ENCODE measurements at places on chromosomes 12 and 14. TPM values are rescaled to one million over a fixed set of nuclear protein-coding genes. Genes with fewer than 3 reads are reported as not detected.

- no peak for DNase-seq
Measured at GRCh38 chr12:3199551-3200031, 122.4 kb downstream of the TSPAN9 start.

DNA sequence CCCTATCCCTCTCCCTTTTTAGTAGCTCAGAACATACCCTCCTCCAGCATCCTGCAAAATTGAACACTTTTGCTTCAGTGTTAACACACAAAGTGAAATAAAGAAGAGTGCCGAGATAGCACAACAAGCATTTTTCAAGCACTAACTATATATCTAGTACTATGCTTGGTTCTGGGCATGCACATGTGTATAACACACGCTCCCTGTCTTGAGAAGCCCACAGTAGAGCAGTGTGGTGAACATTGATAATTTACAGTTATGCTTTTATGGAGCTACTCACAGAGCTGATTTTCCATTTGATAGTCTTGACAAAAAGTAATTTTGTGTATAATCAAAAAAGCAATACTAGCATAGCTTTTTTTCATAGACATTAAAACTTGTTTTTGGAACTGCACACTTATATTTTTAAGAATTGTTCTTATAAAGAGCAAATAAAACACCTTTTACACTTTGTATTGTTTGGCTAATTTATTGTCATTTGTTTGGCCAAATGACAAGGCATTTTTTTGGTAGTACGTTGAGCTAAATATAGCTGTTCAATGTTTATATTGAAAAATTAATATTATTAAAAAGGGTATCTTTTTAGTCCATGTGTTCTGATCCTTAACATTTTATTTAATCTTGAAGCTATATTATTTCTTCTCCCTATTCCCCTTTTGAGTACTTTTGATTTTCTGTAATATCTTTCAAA is 39.7 kb downstream of the LEMD3 start:
- no peak for DNase-seq

GRCh38 chr12:78359520-78359919 is 505.1 kb upstream of the SYT1 start:
- no peak for DNase-seq

DNA sequence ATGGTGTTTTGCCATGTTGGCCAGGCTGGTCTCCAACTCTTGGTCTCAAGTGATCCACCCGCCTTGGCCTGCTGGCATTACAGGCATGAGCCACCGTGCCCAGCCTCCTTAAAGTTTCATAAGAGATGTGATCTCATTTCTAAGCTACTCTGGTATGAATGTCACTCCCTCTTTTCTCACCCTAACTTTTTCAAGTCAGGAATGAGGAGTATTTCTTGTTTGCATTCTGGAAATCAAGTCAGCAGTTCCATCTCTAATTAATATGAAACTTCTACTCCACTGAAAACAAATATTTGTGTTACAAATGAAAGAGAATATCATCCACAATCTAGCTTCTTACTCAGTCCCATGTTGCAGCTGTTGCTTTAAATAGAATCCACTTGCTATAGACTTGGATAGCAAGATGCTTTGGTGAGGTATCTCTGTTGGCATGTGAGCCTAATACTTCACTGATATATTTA is 61.3 kb downstream of the ARF6 start:
- DNase-seq = no peak

C3AR1 gene
- total RNA-seq = 0.22 TPM

GRCh38 chr14:90308561-90308960 is 23.2 kb downstream of the NRDE2 start:
- DNase-seq = no peak

GRCh38 chr12:51985154-51985835 is 21.5 kb upstream of the TAMALIN start:
- DNase-seq = no peak

DNA sequence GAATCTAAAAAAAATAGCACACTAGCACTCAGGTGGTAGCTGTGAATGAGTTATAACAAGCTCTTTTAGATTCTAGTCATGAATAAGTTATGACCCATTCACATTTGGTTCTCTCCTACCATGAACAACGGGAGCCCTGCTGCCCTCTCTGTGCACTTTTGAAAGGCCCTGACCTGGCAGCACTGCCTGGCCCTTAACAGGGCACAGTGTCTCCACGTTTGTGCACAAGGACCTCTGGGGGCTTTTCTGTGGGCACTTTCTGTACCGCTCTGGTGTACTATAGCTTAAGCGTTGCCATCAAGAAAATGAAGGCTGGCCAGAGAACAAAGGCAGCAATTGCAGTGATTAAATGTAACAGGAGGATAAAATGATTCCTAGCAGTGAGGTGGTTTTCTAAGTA is 21.2 kb downstream of the CCDC92 start:
- no peak for DNase-seq

DNA sequence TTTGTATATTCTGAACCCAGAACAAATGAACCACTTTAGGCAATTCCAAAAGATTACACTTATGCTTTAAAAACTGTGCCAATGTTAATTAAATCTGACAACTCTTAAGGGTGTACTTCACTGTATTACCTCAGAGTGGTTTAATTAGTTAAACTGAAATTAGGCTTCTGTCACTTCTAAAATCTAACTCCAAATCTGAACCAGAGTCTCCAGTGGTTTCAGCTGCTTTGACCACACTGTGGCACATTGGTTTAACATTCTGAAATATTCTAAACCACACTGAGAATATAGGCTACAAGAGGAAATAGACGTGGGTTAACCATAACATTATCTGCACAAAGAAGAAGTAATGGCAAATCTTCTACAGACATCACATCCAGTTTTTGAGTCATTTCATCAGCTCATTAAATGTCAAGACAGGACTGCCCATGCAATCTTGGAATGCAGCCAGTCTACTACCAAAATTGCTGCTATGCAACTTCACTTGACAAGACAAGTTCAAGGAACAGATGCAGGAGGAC is 94.8 kb downstream of the LRP6 start:
- DNase-seq = no peak

DNM1L gene
- 96.2 TPM for total RNA-seq

OASL gene
- 0.29 TPM for total RNA-seq

AJUBA gene
- total RNA-seq = 105 TPM

SLCO1B3 gene
- total RNA-seq = not detected

DNA sequence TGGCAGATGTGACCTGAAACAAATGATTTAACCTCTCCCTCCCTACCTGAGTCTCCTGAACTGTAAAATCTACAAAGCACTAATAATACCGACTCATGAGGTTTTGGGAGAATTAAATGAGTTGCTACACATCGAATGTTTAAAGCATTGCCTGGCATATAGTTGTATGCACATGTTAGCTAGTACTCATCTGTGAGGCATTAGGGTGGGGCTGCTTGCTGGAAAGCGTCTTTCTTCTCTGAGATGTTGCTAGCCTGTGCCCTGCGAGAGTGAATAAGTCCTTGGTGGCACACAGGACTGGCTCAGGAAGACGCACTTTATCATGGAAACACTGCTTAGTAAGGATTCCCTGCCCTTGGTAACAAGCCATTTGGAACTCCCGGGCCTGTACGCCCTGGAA is 6.1 kb downstream of the RAPGEF3 start:
- no peak for DNase-seq

LAG3 gene
- total RNA-seq = not detected

GRCh38 chr12:75666126-75666938 is 154.9 kb upstream of the KRR1 start:
- no peak for DNase-seq

- DNase-seq = peak; percentile 83
Measured at GRCh38 chr14:32417956-32418552, 89.0 kb downstream of the AKAP6 start.

DNA sequence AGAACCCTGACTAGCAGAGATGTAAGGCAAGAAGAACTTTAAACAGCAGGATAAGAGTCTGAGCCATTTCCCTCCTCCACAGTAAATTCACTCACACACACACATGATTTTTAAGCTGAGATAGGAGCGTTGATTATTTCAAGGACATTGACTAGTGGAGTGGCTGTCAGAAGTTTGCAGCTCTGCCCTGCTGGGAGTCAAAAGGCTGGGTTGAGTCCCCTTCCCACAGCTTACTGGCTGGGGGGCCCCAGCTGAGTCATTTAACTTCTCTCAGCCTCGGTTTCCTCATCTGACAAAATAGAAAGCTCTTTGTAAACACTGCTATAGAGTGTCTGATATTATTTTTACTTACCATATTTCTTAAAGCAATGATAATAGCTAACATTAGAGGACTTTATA is 28.3 kb downstream of the VCPKMT start:
- DNase-seq = no peak

GRCh38 chr12:82461393-82461792 is 103.1 kb downstream of the METTL25 start:
- peak; percentile 60 for DNase-seq

GRCh38 chr12:57936513-57936883 is 4.9 kb upstream of the ATP23 start:
- DNase-seq = no peak

DNA sequence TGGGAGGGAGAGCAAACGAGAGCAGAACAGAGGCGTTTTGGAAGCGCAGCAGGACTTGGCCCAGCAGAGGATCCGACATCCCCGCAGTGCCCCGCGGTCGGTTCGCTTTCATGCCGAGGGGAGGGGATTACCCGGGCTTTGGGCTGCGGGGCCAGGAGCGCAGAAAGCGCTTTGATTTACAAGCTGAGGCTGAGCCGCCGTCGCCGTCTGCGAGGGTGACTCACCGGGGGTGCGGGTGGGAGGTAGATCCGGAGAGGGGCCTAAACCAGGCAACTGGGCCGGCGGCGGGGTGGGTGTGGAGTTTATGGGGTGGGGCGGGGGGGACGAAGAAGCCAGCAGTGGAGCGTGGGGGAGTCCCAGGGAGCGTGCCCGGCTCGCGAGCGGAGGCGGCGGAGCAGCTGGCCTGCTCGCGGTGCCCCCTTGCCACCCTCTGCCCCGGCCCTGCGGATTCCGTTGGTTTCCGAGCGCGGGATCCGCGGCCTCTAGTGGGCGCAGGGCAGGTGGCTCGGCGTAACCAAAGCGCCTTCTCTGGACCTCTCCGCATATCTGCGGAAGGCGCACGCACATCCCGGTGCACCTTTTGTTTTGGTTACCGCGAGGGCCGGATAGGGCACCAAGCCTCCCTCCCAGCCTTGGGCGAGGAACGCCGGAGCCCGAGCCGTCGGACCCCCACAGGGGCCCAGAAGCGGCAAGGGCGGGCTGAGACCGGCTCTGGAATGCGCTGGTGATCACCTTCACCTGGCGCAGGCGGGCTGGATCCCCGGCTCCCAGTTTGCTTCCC is 2.6 kb downstream of the SIX4 start:
- no peak for DNase-seq

- no peak for DNase-seq
Measured at GRCh38 chr14:98579140-98579539, 692.9 kb downstream of the BCL11B start.

PIWIL1 gene
- not detected for total RNA-seq

- no peak for DNase-seq
Measured at GRCh38 chr12:80121661-80122060, 22.3 kb downstream of the OTOGL start.

SLC39A2 gene
- total RNA-seq = not detected

DNA sequence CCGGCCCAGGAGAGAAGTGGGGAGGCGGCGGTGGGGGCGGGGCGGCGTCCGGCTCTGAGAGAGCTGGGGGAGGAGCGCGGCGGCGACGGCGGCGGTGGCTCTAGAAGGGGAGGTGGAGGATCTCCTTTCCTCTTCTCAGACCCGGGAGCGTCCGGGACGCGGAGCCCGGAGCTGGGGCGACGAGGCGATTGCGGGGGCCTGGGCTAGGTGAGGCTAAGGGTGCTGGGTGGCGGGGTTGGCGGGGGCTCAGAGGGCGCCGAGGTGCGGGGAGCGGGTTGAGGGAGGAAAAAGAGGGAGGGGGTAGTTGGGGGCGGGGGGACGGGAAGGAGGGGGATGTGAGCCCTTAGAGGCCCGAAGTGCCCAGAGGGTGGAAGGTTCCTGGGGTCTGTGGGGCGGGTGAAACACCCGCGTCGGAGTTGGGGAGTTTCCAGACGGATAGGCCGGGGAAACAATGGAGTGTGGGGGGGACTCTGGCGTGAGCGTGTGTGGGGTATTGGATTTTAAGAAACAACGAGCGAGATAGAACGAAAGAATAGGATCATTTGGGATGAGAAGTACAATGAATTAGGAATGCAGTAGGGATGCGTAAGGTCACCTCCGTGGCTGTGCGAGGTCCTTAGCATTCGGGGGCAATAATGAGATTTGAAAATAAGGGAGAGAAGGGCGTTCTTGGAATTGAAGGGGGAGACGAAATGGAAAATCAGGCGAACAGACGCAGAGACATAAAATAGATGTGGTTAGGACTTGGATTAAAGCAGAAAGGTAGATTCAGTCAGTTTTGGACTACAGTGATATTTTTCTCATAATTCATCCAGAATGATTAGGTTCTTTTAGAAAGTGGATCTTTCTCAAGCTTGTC is at the start of gene SPATS2:
SPATS2 (plus strand) TSS at position 82 of the 859 bp plus-strand sequence. CDS start 93,551 bp downstream, outside the sequence.
- no peak for DNase-seq

DNA sequence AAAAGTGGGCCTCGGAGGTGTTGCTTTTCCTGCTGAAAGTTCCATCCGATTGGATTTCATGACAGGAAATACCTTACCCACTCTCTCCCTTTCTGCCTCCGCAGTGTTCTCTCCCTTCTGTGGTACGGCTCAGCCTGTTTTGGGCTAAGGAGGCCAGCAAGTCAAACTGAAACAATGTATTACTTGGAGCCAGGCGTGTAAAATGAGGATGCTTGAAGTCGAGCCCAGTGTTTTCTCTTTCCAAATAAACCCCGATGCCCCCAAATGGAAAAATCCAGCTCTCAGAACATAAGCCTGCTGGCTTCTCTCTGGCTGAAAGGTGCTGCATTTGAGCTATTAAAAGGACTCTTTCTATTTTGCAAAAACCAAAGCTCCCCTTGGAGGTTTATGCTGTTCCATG is 124.7 kb downstream of the ZNF664 start:
- no peak for DNase-seq

- DNase-seq = no peak
Measured at GRCh38 chr14:101361451-101362433, 199.6 kb upstream of the DIO3 start.

EIF2B1 gene
- total RNA-seq = 135 TPM

NGB gene
- 0.14 TPM for total RNA-seq

DNA sequence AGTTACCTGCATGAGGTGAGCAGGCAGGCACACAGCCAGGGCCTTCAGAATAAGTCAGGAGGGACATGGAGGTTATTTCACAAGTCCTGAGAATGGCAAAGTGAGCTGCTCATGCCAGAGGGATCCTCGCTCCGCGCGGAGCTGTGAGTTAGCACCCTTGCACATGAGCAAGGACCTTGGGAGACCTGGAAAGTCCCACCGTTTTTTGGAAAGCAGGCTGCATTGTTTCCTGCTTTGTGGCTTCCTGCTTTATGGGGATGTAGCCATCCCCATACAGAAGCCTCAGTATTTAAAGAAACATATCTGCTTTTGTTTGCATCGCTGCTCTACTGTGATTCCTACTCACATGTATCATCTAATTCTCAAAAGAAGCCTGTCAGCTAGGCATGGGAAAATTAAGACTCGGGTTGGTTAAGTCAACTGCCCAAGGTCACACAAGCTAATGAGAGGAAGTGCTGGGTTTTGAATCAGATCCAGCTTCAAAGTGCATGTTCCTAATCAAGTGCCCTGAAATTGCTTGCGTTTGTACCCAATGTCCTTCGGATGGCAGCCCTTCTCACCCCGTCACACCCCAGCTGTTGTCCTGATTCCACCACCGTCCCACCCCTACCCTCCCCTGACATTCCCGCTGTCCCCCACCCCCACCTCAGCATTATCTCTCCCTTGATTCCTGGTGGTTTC is 106.2 kb downstream of the CRACR2A start:
- DNase-seq = no peak

TBX5 gene
- not detected for total RNA-seq

FZD10 gene
- 1.0 TPM for total RNA-seq

Data from epithelial cell of proximal tubule (primary cell).